ENCODE measurements at places on chromosomes 5 and 9.
A peak's percentile ranks its signal among the peaks of the same experiment; 100 is the strongest.

DNA sequence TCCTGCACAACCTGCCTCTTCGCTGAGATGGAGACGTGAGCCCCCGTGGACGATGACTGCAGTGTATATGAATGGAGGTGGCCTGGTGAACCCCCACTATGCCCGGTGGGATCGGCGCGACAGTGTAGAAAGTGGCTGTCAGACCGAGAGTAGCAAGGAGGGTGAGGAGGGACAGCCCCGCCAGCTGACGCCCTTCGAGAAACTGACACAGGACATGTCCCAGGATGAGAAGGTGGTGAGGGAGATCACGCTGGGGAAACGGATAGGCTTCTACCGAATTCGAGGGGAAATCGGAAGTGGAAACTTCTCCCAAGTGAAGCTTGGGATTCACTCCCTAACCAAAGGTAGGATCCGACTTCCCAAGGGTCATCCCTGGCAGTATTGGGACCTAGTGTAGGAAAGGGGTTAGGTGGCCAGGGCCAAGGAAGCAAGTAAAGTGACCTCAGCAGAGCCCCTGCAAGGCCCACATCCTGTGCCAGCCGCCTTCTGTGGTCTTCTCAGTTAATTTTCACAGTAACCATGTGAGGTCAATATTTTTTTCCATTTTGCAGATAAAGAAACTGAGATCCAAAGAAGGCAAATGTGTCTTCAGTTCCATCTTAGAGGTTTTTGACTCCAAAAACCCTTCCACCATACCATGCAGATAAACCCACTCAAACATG lies 53.8 kb downstream of the NIM1K start:
- no peak for DNase-seq

- no peak for DNase-seq
These were observed 65.4 kb upstream of the IRX4 start for GRCh38 chr5:1948111-1948510.

GRCh38 chr9:3138231-3139229 lies 294.6 kb upstream of the PUM3 start:
- no peak for DNase-seq

GRCh38 chr9:94250456-94250855 lies 8.6 kb upstream of the ZNF169 start:
- DNase-seq, result no peak

DNA sequence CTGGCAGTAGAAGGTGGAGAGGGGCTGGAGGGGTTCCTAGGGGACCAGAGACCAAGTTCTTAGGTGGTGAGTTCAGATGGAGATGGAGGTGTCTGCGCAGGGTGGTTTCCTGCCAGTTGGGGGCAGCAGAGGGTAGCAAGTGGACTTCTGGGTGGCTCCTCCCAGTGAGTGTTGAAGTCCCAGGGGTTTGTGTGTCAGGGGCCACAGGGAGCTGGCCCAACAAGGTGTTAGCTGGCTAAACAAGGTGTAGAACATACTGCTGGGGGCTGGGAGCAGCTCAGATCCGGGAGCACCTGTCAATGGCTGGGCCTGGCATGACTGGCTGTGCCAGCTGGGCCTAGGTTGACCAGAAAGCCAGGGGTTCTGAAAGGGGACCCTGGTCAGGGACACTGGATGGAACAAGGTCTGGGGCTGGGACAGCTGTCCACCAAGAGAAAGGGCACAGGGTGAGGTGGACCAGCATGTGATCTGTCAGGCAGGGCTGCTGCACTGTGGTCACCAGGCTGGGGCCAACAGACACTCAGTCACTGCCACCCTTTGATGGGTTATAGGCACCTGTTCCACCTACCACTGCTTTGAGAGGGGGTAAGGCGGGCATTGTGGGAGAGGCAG lies 35.6 kb downstream of the DAB2IP start:
- peak; percentile 16 for DNase-seq

- DNase-seq, result no peak
These were observed 35.4 kb downstream of the LHX3 start for GRCh38 chr9:136169495-136169894.

GRCh38 chr5:179256328-179257175 lies 88.7 kb downstream of the ADAMTS2 start:
- DNase-seq, result no peak

DNA sequence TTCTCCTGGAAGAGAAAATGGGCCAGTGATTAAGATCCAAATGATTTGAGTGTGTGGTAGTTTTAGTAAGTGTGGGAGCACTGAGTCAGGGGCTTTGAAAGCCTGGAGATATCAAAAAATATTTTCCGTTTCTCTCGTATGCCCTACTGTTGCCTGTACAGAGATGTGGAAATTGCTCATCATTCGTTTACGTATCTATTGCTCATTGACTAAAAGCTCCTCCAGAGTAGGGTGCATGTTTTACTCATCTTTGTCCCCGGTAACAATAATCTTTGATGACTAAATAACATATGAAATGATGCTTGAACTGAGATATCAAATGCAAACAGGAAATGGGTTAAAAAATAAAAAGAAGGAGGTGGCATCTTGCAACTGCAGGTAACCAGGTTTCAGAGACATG lies 114.2 kb upstream of the FST start:
- no peak for DNase-seq

DNA sequence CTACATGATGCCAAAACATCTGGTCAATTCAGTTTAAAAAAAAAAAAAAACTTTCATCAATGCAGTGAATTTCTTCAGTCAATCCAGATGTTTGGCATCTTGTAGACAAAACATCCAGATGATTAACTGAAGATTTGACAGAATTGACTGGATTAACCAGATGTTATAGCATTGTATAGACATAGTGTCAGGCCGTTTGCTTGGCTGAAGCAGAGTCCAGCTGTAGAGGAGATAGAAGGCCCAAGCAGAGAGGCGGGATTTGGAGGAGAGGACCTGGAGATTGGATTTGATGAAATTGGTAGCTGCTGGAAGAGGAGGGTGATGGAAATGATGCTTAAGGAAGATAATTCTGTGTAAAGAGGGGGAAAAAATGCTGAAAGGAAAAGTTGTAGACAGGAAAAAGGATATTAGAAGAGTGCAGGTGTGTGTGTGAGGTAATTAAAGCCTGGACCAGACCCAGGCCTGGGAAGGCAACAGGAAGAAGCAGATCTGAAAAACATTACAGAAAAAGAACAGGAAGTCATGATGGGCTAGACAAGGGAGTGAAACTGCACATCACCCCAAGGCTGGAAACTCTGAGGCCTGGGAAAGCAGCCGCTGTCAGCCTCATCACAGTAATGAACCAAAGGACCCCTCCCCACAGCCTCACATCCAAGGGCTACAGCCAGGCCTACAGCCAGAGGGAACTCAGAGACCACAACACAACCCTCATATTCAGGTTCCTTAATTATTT lies 258.3 kb downstream of the CWC27 start:
- no peak for DNase-seq

DNA sequence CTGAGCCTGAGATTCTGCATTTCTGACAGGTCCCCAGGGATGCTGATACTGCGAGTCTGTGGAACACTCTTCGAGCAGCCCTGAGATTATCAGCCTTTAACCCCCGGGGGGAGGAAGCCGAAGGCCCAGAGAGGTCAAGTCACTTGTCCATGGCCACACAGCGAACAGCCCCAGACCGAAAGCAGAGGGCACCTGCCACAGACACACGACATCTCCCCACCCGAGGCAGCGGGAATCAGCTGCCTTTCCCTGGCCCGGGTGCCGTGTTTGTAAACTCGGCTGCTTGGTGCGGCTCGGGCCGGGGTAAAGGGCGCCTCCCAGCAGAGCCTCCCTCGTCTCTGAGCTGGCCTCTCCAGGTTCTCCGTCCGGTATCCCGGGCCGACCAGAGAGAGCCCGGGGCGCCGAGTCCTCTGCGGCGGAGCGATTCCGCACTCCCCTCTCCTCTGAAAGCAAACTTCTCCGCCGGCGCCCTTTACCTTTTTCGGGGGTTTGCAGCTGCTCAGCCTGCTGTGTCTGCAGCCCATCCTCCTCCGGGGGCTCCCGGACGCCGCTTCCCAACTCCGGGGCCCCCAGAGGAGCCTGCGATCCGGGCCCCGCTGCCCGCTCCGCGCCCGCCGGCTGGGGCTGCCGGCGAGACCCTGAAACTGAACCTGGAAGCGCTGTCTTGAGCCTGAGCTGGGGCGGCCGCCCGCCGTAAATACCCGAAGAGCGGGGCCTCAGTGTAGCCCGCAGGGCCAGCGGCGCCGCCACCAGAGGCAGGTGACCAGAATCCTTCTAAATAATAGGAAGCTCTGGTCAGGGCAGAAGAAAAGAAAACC lies at the start of gene CCDC69:
Gene CCDC69, minus strand, starts transcription at position 646 of the 818 bp plus-strand sequence. Its CDS starts 122 bp downstream, at position 524.
- peak; percentile 56 for DNase-seq

DNA sequence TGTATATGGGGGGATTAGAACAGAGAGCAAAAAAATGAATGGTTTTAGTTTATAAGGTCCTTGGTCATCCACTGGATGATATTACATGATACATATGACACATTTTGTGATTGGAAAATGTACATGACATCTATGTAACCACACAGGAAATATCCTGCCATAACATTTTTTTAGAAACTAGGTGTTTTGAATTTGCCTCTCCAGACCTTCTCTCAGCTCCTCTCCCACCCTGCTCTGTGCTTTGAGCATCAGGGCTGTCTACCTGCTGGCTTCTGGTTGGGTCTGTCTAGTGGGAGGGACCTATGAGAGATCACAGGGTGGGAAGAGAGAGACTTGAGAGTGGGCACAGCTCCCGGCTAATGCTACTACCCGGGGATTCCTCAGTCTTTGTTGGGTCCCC lies 24.4 kb downstream of the AKNA start:
- DNase-seq, result no peak

DNA sequence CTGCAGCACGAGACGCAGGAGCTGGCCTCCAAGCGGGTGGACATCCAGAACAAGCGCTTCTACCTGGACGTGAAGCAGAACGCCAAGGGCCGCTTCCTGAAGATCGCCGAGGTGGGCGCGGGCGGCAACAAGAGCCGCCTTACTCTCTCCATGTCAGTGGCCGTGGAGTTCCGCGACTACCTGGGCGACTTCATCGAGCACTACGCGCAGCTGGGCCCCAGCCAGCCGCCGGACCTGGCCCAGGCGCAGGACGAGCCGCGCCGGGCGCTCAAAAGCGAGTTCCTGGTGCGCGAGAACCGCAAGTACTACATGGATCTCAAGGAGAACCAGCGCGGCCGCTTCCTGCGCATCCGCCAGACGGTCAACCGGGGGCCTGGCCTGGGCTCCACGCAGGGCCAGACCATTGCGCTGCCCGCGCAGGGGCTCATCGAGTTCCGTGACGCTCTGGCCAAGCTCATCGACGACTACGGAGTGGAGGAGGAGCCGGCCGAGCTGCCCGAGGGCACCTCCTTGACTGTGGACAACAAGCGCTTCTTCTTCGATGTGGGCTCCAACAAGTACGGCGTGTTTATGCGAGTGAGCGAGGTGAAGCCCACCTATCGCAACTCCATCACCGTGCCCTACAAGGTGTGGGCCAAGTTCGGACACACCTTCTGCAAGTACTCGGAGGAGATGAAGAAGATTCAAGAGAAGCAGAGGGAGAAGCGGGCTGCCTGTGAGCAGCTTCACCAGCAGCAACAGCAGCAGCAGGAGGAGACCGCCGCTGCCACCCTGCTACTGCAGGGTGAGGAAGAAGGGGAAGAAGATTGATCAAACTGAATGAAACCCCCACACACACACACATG lies 654 bp downstream of the PURA start:
- peak; percentile 76 for DNase-seq
